ENCODE measurements at places on chromosomes 12 and 14. TPM values are rescaled to one million over a fixed set of nuclear protein-coding genes. Genes with fewer than 3 reads are reported as not detected.

GRCh38 chr12:80313209-80313608 lies 130.8 kb upstream of the PTPRQ start:
- peaks cover 4% of the 10 kb centered on the region for H3K4me1 ChIP-seq
- no peak overlapping the region for H3K27ac ChIP-seq

DNA sequence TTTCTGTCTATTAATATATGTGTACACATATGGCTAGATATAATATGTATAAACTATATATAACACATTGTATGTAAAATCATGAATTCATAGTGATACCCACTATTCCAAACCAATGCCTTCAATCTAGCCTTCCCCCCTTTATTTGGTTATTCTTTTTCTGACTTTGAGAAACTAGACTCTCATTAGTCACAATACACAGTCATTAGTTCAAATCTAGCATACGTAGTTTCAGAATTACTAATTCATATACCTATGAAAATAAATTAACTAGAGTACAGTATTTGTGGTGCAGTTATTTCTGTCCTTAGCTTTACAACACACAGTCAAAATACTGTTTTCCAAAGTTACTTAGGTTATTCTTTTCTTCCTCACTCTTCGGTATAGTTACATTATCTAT lies 268.2 kb downstream of the DPF3 start:
- H3K4me3 ChIP-seq, result no peak overlapping the region
- H3K4me1 ChIP-seq, result 0 out of 2 replicates have a peak, but pooled peaks cover 5% of the 10 kb centered on the region
- no peak overlapping the region for H3K27ac ChIP-seq
- no peak for DNase-seq
- H3K27me3 ChIP-seq, result no peaks in the 10 kb centered on the region

DNA sequence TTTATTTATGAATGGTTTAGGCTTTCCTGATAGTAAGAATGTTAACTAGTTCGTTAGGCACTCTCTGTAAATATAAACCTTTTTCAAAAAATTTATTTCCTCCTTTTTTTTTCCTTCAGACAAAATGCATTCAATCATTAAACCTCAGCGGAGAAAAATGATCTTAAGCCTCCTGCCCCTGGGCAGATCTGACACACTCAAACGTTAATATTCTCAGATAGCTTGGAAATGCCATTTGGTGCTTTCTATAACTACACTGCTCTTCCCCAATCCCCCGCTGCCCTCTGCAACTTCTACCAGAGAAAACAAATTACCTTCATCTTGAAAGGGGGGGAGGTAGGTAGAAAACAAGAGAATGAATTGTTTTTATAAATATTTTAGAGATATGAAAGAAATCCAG lies 521.2 kb downstream of the MED13L start:
- H3K27ac ChIP-seq, result peak overlapping the region; percentile 98
- H3K4me1 ChIP-seq, result peaks cover 91% of the 10 kb centered on the region
- H3K36me3 ChIP-seq, result no peaks in the 10 kb centered on the region
- no peak for DNase-seq
- no peaks in the 10 kb centered on the region for H3K27me3 ChIP-seq

GRCh38 chr14:47919997-47920396 lies 244.6 kb upstream of the MDGA2 start:
- no peaks in the 10 kb centered on the region for H3K36me3 ChIP-seq
- no peak overlapping the region for H3K4me3 ChIP-seq
- H3K27me3 ChIP-seq, result no peaks in the 10 kb centered on the region
- no peak overlapping the region for H3K27ac ChIP-seq
- no peak for DNase-seq
- no peaks in the 10 kb centered on the region for H3K4me1 ChIP-seq

Gene CFAP54
- 0.66 TPM for total RNA-seq

GRCh38 chr14:22003461-22003860 lies 329.8 kb upstream of the OR4E1 start:
- no peaks in the 10 kb centered on the region for H3K27me3 ChIP-seq
- no peaks in the 10 kb centered on the region for H3K36me3 ChIP-seq
- DNase-seq, result no peak
- no peak overlapping the region for H3K4me3 ChIP-seq
- H3K4me1 ChIP-seq, result no peaks in the 10 kb centered on the region

DNA sequence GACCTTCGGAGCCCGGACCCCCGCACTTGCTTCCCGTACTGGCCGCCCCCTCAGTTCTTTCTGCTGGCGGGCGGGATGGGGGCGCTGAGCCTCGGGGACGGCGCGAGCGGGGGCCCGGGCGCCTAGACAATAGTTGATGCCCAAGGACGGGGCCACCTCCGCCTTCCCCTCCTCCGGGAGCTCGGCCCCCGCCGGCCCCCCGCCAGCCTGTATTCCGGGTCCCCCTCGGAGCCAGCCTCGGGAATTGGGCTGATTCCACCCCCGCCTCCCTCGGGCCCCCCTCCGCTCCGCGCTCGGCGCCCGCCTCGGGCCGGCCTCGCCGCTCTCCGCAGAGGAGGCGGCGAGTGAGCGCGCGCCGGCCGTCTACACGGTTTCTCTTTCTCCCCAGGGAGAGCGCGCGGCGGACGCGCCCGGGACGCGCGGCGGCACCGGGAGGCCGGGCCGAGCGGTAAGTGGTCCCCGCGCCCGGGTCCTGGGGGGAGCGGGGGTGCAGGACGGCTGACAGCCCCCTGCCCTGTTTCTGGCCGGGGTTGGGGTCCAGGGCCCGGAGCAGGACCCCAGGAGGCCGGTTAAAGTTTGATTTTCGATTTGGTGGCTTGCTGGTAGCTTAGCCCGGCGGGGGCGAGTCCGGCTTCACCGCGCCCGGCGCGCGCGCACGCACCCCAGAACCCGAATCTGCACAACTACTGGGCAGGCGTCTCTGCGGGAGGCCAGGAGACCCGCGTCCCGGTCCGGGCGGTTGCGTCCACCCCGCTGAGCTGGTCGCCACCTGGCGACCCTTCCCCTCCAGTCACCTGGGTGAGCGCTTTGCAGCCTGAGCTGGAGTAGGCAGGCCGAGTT lies 413.7 kb downstream of the PCNX1 start:
- DNase-seq, result peak; percentile 29
- peak overlapping the region; percentile 93 for H3K27ac ChIP-seq
- peaks cover 26% of the 10 kb centered on the region for H3K36me3 ChIP-seq
- peaks cover 56% of the 10 kb centered on the region for H3K4me1 ChIP-seq

Gene MED13L
- 76.6 TPM for total RNA-seq

DNA sequence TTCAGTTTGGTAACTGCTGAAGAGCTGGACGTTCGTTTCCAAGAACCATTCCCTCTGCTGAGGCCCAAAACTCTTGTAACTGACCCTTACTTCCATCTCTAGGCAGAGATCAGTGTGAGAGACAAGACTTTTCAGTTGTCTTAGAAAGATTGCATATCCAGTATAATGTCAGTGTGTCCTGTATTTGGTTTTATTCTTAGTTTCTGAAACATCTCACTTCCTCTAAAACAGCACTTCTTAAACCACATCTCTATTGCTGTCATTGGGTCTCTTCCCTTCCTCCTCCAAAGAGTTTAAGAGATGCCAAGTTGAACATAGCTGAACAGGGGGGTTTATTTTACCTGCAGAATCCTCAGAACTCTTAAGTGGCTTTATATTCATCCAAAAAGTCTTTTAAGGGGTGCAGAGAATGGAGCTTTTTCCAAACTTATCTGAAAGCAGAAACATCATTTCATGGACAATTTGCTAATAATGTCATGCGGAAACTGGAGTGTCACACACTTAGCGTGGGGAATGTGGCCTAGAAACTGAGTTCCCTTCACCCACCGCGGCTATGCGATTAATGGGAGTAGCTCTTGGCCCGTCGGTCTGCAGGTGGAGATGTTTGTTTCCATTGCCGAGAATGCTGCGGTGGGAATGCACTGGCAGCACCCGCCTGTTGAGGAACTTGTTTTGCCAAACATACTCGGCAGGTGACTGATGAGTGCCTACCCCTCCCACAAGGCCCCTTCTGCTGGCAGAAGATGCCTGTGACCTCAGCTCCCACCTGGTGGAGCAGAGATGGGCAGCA lies 148.2 kb downstream of the ADGRD1 start:
- H3K27me3 ChIP-seq, result no peaks in the 10 kb centered on the region
- H3K36me3 ChIP-seq, result no peaks in the 10 kb centered on the region
- H3K4me1 ChIP-seq, result no peaks in the 10 kb centered on the region
- H3K27ac ChIP-seq, result no peak overlapping the region

GRCh38 chr12:66354291-66354690 lies 52.0 kb downstream of the HELB start:
- no peak for DNase-seq
- no peaks in the 10 kb centered on the region for H3K4me1 ChIP-seq

DNA sequence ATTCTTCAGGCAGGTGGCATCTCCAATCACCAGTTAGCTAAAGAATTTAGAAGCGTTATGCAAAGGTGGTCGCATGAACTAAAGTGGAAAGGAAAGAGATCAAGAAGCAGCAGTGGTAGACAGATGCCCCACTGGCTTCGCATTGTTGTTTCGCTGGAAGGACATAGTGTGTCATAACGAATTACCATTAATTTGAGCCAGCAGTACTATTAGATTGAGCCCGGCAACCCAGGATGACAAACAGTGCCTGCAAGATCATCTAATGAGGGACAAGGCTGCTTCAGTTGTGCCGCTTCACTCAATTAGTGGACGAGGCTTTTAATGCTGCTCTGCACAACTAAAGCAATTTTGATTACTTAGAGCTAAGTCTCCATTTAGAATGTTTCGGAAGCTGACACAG lies 274.5 kb upstream of the SOX5 start:
- no peak for DNase-seq
- H3K4me1 ChIP-seq, result no peaks in the 10 kb centered on the region

DNA sequence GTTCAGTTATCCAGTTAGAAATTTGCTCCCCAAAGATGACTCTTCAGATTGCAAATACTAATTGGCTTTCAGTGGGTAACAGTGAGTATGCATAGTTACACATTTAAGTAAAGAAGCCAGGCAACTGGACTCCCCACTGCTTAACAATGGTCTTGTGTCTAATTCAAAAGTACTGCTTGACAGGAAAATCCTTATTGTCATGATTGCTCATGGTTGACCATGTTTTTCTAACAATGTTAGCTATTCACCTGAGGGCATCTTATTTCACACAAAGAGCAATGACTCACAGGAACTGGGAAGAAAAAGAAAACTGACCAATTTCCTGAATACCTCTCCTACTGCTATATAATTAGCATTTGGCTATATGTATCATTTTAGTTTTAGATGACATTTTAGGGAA lies 33.7 kb upstream of the ALG10B start:
- H3K36me3 ChIP-seq, result no peaks in the 10 kb centered on the region
- peak; percentile 0 for DNase-seq
- no peak overlapping the region for H3K4me3 ChIP-seq
- no peaks in the 10 kb centered on the region for H3K4me1 ChIP-seq

DNA sequence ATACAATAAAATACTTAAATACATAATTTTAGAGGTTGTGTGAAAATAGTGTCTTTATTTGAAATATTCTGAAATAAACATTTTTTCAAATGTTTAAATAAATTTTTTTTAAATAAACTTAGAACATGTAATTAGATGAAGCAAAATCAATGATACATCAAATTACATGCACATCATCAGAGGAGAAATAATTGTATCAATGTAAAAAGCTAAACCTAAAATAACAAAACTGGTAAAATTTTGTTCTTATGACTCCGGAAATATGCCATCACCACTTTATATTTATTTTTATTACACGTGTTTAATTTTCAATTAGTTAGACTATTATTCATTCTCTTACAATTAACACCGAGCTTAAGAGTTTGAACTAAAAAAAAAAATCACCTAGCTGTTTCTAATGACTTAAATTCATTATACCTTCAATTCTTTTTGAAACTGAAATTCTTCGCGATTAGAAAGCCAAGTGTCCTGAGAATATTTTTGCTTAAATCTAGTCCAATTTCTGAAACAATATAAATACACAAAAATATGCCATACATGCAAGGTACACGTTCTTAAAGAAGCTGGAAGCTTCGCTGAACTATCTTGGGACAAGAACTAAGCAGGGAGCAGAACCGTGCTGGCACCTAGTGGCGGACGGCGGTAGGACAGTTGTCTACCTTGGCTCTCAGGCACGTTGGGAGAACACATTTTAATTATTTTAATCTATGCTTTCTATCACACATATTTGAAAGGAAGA lies 230.5 kb downstream of the SLC25A21 start:
- DNase-seq, result peak; percentile 47
- H3K4me3 ChIP-seq, result no peak overlapping the region
- H3K36me3 ChIP-seq, result no peaks in the 10 kb centered on the region
- peaks cover 2% of the 10 kb centered on the region for H3K27me3 ChIP-seq
- peaks cover 45% of the 10 kb centered on the region for H3K4me1 ChIP-seq
- H3K27ac ChIP-seq, result no peak overlapping the region

- 0 out of 2 replicates have a peak, but pooled peaks cover 3% of the 10 kb centered on the region for H3K36me3 ChIP-seq
- no peak overlapping the region for H3K4me3 ChIP-seq
- H3K27ac ChIP-seq, result no peak overlapping the region
- DNase-seq, result no peak
Observed at GRCh38 chr12:114981036-114981435, 297.1 kb upstream of the TBX3 start.

Gene HOXC6
- 1.5 TPM for total RNA-seq

GRCh38 chr12:68121143-68121542 lies 38.4 kb downstream of the IFNG start:
- no peak for DNase-seq
- H3K4me3 ChIP-seq, result no peak overlapping the region
- no peaks in the 10 kb centered on the region for H3K4me1 ChIP-seq

- H3K4me1 ChIP-seq, result no peaks in the 10 kb centered on the region
- no peak overlapping the region for H3K4me3 ChIP-seq
- no peak for DNase-seq
- no peak overlapping the region for H3K27ac ChIP-seq
Observed at GRCh38 chr14:57610631-57611030, 117.0 kb upstream of the CCDC198 start.

DNA sequence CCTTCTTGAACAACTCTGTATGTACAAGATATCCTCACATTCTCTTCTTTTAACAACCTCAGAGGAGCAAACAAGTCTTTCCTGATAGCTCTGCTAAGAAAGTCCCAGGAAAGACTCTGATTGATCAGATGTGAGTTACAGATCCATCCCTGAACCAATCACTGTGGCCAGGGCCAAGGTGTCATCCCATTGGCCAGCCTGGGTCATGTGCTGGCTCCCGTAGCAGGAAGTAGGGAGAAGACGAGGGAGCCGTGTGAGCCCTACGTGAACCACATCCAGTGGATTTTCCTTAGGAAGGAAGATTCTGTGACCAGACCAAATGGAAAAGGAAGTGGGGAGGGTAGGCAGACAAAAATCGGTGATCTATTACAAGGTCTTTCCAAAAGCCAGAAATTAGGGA lies 5.6 kb downstream of the P2RX7 start:
- no peak for DNase-seq
- no peak overlapping the region for H3K4me3 ChIP-seq
- peaks cover 11% of the 10 kb centered on the region for H3K27me3 ChIP-seq
- H3K4me1 ChIP-seq, result peaks cover 6% of the 10 kb centered on the region
- H3K36me3 ChIP-seq, result no peaks in the 10 kb centered on the region

DNA sequence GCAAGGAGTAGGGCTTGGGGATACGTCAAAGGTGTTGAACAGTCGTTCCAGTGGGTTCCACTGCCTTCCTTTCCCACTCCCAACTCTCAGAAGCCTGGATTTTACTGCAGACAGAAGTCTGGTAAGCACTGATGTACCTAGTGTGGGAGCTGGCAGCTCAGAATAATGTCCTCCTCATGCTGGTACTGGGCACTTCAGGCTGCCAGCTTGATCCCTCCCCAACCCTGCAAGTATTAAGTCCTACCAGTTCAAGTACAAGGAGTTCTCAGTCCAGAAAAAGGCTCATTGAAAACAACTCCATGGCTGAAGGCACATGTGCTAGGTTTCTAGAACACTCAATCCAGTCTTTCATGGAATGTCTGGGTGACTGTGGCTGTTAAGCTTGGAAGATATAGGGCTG lies 304.3 kb downstream of the NUAK1 start:
- no peak overlapping the region for H3K4me3 ChIP-seq
- H3K36me3 ChIP-seq, result no peaks in the 10 kb centered on the region
- H3K27me3 ChIP-seq, result no peaks in the 10 kb centered on the region
- no peaks in the 10 kb centered on the region for H3K4me1 ChIP-seq
- no peak overlapping the region for H3K27ac ChIP-seq

Data from HFFc6 (cell line).